NCI-H2081 treated with DMSO at 0.1 percent for 48 hours (cell line): ENCODE measurements at places on chromosomes 12 and 14.

DNA sequence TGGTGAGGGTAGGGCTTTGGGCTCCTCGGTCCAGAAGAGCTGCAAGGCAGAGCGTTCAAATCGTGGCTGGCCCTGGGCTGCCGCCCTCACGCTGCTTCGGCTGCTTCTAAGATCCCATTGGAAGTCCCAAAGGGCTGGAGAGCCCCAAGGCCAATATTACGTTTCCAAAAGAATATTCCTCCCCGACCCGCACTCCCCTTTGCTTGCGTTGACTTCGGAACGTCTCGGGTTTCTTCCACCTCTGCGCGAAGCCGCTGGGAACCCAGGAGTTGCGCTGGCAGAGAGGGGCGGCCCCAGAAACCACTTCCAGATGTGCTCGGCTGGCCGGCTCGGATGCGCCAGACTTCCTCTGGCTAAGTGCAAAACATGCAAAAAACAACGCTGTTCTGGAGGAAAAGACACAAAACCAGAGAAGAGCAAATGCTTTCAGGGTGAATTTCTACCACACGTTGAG lies at the start of gene GLT8D2:
Gene GLT8D2, minus strand, starts transcription at position 285 of the 454 bp plus-strand sequence. CDS start 30,539 bp downstream, outside the sequence.
- no peak for DNase-seq

DNA sequence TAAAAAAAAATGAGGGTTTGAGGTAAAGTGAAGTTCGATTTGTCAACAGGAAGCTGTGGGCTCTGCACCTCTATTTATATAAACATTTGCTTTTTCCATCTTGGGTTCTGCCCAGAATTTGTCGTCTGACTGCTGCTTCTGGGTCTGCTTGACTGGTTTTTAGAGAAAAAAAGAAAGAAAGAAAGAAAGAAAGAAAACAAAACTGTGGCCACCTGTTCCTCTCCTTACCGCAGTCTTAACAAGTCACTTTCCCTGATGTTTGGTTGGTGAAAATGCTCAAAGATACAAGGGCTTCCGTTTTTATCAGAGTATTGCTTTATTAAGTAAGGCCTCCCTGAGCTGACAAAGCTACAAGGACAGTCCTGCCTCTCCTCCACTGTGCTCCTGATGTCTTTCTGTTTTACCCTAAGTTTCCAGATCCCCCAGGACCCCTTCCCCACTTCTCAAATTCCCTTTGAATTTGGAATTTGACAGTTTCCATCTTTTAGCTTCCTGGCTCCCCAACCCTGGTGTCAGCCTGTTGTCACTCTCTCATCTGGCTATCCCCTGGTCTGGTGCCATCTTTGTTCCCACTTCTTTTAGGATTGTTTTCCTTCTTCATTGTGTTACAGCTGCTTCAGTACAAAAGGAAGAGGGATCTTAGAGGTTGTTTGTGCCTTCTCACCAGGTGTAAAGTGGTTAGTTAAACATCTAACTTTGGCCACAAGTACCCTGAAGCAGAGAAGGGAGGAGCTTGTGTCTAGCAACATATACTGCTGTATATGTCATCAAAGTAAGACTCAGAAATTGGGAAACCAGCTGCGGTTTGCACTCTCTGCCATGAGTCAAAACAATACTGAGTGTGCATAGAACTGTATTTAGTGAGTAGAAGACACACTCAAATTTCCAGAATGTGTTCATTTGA lies 18.0 kb downstream of the MFAP5 start:
- no peak for DNase-seq

DNA sequence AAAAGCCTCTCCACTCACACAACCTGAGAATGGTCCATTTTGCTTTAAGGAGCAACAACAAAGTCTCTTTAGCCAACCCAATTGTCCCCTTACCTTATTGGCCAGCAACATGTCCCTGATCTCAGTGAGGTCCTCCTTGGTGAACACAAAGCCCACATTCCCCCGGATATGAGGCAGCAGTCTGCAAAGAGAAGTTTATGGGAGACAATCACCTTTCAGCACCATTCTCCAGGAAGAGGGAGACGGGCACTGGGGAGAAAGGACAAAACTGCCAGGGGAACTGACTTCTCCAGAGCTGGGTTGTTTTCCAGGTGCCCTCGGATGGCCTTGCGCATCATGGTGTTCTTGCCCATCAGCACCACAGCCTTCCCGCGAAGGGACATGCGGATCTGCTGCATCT lies 1.9 kb downstream of the RPLP0 start:
- no peak for DNase-seq

DNA sequence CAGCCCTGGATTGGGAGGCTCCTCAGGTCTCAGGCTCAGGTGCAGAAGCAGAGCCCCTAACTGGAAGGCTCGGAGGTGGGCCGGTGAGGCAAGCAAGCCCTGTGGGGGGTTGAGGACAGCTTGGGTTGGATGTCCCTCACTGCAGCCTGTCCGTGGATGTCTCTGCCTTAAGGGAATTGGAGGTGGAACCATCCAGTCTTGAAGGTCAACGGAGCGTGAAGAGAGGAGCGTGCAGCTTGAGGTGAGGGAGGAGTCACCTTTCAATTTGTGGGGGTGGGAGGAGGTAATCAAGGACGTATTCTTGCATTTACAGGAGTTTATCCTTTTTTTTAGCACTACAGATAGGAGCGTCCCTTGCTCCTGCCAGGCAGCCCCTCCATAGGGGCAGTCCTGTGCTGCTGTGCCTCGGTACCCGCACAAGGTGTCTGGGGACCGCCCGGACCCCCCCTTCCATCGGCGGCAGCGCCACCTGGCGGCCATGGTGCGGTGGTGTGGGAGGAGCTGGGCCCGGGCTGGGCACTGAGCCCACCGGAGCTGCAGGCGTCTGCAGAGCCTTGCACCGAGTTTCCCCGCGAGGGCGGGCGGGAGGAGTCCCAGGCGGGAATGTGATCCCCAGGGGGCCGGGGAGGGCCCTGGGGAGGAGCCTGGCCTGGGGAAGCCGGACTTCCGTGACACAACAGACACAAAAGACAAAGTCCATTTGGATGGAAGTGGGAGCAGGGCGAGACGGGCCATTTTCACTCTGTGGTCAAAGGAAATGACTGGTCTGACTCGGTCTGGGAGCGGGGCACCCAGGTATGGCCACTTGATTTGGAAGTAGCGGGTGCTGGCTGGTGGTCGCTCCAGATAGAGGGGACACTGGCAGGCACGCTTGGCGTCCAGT lies 864 bp downstream of the DNAJC22 start:
- no peak for DNase-seq

- DNase-seq = no peak
Measured at GRCh38 chr14:30550335-30550734, 8.6 kb upstream of the G2E3 start.

- DNase-seq = no peak
Measured at GRCh38 chr14:44170556-44170955, 336.5 kb downstream of the FSCB start.
